KG1 (cell line): ENCODE measurements at places on chromosomes 4 and X.

- no peak for DNase-seq
Measured at GRCh38 chr4:176492646-176493302, 173.0 kb downstream of the SPCS3 start.

DNA sequence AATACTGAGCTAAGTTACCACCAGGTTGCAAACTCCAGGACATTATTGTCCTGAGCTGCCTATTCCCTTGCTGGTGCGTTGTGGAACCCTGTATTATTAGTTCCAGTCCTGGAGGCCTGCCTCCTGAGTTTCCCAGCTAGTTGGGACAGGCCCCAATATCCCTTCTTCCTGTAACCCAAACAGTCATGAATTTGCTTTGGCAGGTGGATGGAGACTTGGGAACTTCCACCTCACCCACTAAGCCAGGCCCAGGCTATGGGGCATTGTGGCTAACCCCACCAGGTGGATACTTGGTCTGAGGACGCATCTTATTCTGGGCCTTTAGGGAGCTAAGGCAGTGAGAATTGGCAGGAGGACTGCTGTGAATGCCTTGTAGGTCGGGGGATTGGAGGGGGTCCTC, 5.0 kb downstream of the RBM3 start:
- DNase-seq = no peak

- DNase-seq = no peak
Measured at GRCh38 chr4:94354474-94354896, 11.8 kb upstream of the HPGDS start.

- DNase-seq = no peak
Measured at GRCh38 chr4:155367608-155368007, 9.2 kb downstream of the MAP9 start.

DNA sequence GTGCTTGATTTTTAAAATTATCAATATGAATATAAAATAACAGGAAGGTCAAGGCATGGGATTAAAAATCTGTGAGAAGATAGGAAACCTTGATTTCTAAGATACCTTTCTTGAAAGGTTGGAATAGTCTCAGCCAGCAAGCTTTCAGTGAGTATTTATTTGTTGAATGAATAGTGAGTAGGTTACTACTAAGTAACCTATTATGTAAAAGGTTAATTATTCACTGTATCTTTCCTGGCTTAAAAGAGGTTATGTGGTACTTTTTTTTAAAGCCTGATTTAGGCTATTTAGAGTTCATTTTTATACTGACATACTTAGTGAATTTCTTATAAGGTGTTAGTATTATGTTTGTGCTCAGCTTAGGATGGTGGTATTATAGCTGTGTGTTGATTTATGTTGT, 123.5 kb downstream of the PTPN13 start:
- no peak for DNase-seq

- no peak for DNase-seq
Measured at GRCh38 chr4:79854856-79855502, 218.1 kb downstream of the ANTXR2 start.

GRCh38 chrX:107601759-107602158, 26.6 kb upstream of the PRPS1 start:
- DNase-seq = no peak

DNA sequence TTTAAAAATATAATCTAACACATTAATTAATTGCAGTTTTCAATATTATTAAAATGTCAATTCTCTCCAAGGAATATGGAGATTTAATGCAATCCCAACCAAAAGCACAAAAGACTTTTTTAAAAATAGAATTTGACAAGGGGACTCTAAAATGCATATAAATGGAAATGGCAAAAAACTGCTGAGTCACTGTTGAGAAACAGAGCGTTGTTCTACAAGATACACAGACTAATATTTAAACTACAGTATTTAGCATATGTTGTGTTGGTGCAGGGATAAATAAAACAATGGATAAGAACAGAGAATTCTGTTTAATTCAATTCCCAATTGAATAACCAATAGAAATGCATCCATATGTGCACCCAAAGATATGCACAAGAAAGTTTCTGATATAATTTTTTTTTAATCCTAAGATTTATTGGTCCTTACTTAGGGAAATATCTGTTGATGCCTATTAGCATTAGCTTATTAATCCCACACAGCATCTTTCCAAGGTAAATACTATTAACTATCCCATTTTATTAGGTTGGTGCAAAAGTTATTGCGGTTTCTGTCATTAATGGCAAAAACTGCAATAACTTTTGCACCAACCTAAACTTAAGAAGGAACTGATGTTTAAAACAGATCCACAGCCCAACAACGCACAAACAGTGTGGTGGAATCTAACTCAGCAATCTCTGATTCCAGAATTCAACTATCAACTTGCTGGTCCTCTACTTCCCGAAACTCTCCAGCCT, 86.8 kb upstream of the VEGFC start:
- DNase-seq = no peak
